GM18507 (cell line): ENCODE measurements at places on chromosomes 7 and 10.

DNA sequence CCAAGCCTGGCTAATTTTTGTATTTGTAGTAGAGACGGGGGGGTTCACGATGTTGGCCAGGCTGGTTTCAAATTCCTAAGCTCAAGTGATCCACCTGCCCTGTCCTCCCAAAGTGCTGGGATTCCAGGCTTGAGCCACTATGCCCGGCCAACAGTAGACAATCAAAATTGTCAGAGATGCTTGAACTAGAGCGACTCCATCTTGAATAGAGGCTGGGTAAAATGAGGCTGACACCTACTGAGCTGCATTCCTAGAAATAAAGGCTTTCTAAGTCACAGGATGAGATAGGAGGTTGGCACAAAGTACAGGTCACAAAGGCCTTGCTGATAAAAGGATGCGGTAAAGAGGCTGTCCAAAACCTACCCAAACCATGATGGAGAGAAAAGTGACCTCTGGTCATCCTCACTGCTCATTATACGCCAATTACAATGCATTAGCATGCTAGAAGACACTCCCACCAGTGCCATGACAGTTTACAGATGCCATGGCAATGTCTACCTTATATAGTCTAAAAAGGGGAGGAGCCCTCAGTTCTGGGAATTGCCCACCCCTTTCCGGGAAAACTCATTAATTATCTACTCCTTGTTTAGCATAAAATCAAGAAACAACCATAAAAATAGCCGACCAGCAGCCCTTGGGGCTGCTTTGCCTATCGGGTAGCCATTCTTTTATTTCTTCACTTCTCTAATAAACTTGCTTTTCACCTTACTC lies 134.5 kb downstream of the BAMBI start:
- no peak for DNase-seq

- DNase-seq = no peak
These were observed at the start of gene TMEM229A for GRCh38 chr7:124032369-124033094. TSS of gene TMEM229A (minus strand) at chr7:124033067. CDS start at chr7:124033003, 64 bp downstream.

DNA sequence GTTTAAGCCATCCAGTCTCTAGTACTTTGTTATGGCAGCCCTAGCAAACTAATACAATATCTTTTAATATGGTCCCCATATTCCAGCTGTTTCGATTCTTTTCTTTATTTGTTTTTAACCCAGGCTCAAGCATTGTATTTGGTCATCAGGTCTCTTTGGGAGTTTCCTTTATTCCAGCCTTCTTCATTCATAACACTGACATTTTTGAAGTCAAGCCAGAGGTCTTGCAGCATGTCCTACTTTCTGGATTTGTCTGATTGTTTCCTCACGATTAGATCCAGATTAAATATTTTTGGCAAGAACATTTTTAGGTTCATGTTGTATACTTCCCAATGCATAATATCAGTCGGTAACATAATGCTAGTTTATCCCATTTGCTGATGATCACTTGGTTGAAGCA lies 11.8 kb downstream of the SLC25A13 start:
- DNase-seq = no peak

DNA sequence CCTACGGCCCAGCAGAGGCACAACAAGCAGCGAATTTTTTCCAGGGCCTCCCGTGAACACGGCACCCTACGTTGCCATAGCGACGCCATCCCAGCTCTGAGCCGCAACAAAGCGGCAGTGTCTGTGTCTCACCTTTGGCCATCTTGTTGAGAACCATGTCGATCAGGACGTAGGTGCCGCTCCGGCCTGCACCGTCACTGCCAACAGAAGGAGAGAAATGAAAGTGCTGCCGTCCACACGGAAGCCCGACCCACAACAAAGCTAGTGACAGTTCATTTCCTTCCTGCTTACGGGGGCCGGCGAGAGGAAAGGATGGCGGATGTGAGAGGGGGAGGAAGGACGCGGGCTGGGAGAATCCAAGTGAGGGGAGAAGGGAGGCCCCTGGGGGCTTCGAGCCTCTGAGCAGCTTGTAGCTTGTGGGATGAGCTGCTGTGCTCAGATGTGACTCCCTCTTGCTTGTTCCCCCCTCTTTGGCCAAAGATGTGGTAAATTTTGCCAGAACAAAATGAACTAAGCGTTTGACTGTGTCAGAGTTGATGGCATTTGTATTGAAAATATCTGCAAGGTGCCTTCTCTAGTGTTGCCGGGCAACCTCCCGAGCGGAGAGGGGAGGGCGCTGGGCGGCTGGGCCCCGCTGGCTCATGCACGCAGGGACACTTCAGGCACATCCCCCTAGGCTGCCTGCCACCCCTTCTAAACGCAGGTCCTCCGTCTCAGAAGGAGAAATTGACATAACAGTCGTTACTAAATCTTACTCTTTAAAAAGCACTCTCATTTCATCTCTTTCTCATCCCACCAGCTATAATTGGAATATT lies 232.2 kb downstream of the DNAJB6 start:
- peak; percentile 36 for DNase-seq

- DNase-seq = no peak
These were observed 253.4 kb downstream of the WDR11 start for GRCh38 chr10:121104476-121105111.

GRCh38 chr10:110655320-110655719 lies 11.2 kb downstream of the RBM20 start:
- DNase-seq = no peak

GRCh38 chr10:73907841-73908517 lies 3.0 kb upstream of the PLAU start:
- DNase-seq = no peak

DNA sequence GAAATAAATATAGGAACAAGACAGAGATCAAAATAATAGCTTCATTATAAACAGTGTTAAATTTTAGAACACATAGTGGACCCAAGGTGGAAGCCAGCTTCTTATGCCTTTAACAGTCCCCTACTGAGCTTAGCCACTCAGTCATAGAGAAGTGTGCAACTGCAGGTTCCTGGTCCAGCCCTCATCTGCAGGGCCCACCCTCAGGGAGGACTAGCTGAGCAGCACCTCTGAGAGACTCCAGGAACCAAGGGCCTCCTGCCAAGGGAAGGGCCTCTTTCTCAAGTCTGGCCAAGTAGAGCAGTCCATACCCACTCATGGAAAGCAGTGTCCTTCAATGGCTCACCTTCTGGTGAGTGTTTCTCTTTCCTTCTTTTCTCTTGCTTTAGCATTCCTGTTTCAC lies 173.7 kb upstream of the PRPS1L1 start:
- DNase-seq = no peak

DNA sequence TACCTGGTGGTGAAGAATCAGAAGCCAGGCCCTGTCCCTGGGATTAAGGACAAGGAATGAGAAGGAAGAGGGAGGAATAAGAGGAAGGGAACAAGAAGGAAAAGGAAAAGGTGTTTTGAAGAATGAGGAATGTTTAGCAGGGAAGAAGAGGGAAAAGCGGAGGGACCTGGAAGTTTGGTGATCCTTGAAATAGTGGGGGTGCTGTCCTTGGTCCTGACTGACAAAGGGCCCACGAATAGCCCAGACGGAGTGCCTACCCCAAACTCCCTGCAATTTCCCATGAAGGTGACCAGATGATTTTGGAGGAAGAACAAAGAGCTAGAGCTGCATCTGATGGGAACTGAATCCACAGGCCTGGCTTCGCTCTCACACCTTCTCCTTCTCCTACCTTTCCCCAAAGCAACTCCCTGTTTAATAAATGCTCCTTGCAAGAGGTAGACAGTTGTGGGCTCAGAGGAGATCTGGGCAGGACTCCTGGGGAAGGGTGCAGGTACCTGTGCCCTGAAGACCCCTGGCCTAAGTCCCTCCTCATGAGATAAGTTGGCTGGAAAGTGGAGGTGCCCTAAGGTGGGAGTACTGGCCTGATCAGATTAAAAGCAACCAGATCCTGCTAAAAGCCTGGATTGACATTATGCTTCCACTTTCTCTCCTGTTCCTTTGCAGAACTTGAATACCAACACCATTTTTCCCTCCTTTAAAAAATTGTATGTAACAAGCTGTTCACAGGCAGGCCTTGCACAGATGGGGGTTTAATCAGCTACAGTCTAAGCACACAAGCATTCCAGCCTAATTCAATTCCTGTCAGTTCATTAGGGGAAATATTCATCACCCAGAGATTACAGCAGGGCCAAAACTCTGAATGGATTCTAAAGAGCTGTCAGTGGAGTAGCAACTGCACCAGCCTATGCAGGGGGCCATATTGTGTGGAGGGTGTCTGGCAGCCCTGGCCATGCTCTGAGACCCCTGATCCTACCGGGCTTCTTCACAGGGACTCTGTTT lies 19.4 kb downstream of the KAZALD1 start:
- DNase-seq = no peak

DNA sequence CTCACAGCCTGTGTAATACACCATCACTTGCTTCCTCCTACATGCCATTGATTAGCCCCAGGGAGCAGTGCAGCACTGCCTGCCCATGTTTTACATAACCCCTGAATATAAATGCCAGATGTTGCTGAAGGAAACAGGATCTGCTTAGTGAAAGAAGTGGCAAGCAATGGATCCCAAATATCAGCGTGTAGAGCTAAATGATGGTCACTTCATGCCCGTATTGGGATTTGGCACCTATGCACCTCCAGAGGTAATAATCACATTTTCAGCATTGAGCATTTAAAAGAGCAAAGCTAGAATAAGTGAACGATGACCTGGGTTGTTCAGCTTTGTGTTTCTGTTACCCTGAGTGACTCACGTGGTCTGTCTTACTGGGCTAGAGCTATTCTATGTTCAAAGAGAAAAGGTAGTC lies at the start of gene AKR1C4:
AKR1C4 (plus strand) TSS at position 136 of the 412 bp plus-strand sequence; CDS start at position 167, 31 bp downstream.
- no peak for DNase-seq

GRCh38 chr7:112272921-112273561 lies 66.5 kb downstream of the ZNF277 start:
- no peak for DNase-seq
